NCI-H748 treated with DMSO at 0.1 percent for 48 hours (cell line): ENCODE measurements at places on chromosomes 6 and 20.

- DNase-seq = no peak
Measured at GRCh38 chr20:37902504-37903313, at the start of gene VSTM2L. Gene VSTM2L, plus strand, starts transcription at chr20:37903127. Its CDS starts 224 bp downstream, at chr20:37903351.

- DNase-seq = no peak
Measured at GRCh38 chr6:19697744-19698290, 139.4 kb upstream of the ID4 start.

DNA sequence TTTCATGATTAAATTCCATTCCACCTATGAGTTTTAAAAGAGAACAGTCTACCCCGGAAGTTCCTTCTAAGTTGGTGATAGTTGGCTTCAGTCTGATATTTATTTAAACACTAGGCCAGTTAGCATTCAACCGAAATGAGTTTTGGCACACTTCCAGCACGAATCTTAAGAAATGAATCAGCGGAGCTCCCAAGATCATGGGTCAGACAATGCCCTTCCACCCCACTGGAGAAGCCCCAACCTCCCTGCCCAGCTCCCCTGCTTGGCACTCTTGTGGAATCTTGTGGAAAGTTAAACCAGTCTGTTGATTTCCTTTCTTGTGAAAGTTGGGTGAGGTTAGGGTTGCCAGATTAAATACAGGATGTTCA lies 64.3 kb downstream of the MKKS start:
- no peak for DNase-seq

DNA sequence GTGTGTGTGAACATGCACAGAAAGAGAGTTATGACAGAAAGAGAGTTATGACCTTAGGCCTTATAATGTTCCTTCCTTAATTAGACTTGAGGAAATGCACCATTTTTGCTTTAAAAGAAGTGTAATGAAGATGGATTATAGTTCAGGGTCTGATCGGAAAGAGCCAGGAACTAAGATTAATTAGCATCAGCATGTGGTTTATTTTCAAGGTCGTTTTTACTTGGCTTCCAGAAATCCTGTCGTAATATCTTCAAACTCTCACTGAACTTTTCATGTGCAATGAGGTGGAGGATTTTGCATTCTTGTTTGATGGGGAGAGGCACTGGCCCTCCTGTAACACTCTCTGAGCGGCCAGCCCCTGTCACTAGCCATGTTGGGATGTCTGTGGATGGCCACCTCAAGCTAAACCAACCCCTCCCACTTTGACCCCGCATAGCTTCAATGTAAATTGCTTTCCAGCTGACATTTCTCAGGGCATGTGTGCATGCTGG lies 116.8 kb downstream of the CDC5L start:
- DNase-seq = no peak

GRCh38 chr6:50842446-50842845 lies 23.8 kb downstream of the TFAP2B start:
- DNase-seq = no peak

GRCh38 chr6:150016324-150017185 lies 8.8 kb downstream of the RAET1L start:
- peak; percentile 29 for DNase-seq

DNA sequence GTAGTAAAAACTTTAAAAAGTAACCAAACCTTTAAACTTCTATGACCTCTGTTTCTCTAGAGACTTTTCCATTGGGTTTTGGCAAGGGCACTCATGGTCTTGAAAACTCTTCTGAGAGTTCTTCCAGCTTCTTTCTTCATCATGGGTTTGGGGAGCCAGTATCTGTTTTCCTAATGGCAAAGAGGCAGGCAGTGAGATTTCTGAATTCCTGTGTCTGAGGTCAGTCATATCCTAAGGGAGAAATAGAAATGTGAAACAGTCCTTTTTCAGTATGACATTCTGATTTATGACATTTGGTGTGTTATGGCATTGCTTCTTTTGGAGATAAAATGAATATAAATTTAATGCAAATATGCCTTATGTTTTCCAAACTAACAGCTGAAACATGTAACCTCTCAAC lies 518.5 kb upstream of the MARCKS start:
- no peak for DNase-seq

DNA sequence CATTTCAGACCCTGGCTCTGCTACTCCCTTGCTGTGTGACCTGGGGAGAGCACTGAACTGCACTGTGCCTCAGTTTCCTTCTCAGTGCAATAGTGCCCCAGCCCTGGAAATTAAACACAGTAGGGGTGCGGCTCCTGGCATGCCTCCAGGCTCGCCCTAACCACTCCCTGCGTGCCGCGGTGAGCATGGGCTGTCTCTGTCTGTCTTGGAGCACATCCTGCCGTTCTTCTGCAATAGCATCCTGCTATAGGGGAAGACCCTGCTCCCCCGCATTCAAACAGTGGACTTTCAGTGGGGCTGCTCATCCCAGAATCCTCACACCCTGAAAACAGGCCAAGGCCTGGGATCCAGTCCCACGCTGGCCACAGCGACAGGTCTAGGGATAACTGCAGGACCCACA lies 129.5 kb downstream of the FOXC1 start:
- no peak for DNase-seq

GRCh38 chr20:60239956-60240355 lies 281.7 kb downstream of the CDH26 start:
- no peak for DNase-seq

DNA sequence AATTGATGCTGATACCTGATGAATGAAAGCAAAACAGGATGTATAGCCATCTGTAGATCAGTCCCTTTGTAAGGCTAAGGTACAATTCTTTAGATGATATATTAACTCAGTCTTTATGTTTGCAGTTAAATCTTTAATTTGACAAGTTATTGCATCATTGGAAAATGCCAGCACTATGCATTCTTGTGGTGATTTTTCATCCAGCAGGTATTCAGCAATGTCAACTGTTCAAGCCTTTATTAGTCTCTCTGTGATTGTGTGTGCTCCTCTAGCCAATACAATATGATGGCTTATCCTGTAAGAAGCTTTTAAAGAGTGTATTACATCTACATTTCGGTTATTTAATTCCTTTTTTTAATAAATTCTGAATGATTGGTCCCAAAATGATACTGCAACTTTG lies 34.3 kb downstream of the HLA-DMB start:
- DNase-seq = no peak

DNA sequence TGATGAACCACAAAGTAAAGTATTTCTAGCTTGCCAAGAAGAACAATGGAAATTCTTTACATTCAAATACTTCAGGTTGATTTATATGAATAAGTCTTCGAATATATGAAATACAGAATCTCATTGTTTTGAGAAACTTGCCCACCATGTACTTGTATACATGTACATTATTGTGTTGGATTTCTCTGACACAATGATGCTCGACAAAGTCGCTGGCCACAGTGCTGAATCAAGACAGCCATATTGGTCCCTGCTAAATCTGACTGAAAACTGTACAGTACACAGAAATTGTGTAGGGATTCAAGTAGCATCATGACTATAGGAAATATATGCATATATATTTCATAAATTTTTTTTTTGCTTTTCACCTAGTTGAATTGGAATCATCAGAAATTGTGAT lies 13.1 kb upstream of the LIN28B start:
- no peak for DNase-seq

- DNase-seq = no peak
Measured at GRCh38 chr6:116158641-116159040, 32.7 kb upstream of the COL10A1 start.

DNA sequence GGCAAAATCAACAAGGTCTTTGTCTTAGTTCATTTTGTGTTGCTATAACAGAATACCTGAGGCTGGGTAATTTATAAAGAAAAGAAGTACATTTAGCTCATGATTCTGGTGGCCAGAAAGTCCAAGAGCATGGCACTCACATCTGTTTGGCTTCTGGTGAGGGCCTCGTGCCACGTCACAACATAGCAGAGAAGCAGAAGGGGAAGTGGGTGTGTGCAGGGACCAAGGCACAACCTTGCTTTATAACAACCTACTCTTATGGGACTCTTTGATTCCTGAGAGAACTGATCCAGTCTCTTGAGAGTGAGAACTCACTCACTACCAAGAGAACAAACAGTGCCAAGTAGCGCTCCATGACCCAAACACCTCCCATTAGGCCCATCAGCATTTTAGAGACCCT lies 25.4 kb downstream of the GABRR2 start:
- no peak for DNase-seq

DNA sequence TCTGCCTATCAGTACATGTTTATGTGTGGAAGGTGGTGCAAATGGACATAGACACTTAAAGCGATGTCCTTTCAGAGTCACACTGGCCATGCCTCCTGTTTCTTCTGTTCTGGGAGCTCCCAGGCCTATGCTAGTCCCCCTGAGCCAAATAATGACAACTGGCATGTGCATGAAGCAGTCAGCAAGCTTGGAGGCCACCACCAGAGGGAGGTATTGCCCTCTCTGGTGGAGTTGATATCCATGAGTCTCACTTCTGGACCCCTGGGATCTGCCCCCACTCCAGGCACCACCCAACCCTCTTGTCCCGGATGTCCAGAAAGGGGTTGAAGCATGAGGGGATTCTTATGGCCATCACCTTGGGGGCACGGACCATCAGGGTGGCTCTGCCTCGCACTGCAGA lies 172.2 kb downstream of the AIG1 start:
- no peak for DNase-seq

GRCh38 chr6:143276436-143276835 lies 174.1 kb downstream of the ADAT2 start:
- DNase-seq = no peak

GRCh38 chr6:33621711-33622388 lies 728 bp downstream of the ITPR3 start:
- peak; percentile 63 for DNase-seq

- DNase-seq = no peak
Measured at GRCh38 chr20:38184101-38184500, 19.0 kb upstream of the TGM2 start.

DNA sequence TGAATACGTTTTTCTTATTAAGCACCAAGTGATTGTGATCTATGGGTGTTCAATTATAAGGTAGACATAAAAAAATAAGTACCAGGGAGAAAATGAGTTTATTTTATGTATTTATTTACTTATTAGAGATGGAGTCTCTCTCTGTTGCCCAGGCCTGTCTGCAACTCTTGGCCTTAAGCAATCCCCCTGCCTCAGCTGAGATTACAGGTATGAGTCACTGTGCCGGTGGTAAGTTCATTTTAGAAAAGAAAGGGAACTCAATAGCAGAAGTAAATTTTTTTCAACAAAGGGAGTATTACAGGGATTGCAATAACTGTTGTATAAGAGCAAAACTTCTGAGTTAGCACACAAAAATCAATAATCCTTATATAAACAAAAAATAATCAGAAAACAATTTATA lies 98.7 kb upstream of the FUT9 start:
- no peak for DNase-seq

GRCh38 chr20:18727032-18727508 lies 86.5 kb upstream of the SCP2D1 start:
- DNase-seq = no peak

GRCh38 chr6:1610497-1611321 lies 994 bp downstream of the FOXC1 start:
- peak; percentile 59 for DNase-seq

DNA sequence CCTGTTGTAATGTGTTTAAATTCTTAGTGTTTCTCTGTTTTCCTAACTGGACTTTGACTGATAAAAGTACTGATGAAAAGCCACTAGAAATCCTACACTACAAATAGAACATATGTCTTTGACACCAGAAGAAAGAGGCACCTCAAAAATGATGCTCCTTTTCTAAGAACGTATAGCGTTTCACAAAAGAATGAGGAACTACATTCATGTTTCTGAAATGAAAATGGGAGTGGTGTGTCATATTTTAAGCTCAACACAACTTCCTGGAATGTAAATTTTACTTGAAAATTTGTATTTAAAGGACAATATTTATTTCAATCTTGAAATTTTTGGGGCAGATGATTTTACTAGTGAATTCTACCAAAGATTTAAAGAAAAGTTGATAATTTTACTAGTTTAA lies 35.3 kb downstream of the KIAA0408 start:
- no peak for DNase-seq

DNA sequence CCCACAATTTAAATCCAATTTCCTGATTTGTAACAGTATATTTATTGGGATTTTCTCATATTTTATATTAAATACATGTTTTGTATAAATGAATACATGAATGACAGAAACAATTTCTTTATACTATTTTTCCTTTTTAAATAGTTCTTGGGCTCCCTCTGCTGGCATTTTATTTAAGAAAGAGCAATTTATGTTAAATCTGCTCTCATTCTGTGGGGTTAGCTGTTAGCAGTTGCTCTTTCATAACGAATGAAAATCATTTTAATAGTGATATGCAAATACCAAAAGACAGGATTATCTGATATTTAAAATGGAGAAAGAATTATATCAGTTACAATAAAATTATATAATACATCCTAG lies 118.3 kb downstream of the RALGAPA2 start:
- DNase-seq = peak; percentile 71

- no peak for DNase-seq
Measured at GRCh38 chr6:15962449-15962764, 166.5 kb upstream of the MYLIP start.

GRCh38 chr20:45957021-45957941 lies 14.7 kb downstream of the ZNF335 start:
- no peak for DNase-seq

DNA sequence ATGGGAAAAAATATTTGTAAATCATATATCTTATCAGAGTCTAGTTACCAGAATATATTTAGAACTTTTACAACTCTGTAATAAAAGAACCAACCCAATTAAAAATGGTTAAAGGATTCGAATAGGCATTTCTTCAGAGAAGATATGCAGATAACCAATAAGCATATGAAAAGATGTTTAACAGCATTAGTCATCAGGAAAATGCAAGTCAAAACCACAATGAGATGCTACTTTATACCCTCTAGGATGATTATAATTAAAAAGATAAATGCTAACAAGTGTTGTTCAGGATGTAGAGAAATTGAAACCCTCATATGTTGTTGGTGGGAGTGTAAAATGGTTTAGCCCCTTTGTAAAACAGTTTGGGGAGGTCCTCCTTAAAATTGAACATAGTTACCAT lies 94.1 kb downstream of the LRRC1 start:
- DNase-seq = no peak

DNA sequence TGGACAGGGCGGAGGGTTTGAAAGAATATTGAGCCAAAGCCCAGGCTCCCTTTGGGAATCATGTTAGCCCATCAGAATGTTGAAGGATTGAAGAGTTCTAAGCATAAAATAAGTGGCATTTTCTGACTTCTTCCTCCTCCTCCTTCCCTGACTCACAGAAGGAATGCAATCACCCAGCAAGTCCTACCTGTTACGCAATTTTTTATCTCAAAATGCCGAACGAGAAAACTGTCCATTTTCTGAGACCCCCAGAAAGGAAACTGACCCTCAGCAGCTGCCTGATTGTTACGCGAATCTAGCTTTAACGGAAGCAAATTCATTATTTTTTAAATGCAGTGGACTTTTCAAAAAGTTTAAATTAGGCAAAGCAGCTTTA lies 4.7 kb upstream of the DNAJC5 start:
- no peak for DNase-seq

- DNase-seq = no peak
Measured at GRCh38 chr20:1390581-1391403, 2.1 kb downstream of the FKBP1A start.

GRCh38 chr6:30964075-30964474 lies 19.4 kb upstream of the MUC21 start:
- DNase-seq = no peak

DNA sequence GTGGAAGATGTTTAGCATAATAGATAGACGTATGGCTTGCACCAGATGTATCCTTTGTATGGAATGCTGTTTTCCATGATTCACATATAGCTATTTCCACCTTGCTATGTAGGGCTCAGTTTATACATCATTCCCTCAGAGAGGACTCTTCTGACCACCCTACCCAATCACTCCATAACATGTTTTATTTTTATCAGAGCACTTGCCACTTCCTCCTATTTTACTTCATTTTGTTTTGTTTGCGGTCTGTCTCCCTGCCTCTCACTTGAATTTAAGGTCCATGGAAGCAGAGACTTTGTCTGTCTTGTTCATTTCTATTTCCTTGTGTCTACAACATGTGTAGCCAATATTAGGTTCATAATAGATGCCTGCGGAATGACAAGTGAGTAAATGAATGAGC lies 266.9 kb upstream of the CITED2 start:
- DNase-seq = no peak
